IPS DF 19.7 (cell line): ENCODE measurements at places on chromosomes 7 and 10.

DNA sequence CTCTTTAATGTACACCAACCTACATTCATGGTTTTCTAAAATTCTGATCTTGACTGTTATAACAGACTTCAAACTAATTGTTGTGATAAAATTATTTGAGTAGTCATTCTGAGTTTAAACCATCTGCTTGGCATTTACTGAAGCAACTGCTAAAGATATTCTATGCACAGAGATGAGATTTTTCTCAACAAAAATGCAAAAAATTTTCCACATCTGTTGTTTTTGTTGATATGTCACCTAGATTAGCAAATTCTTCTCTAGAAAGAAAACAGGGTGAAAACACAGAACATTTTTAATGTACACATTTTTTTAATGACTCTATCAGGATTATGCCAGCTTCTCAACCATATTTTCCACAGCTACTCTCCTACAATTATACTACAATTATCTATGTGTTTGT is 42.7 kb downstream of the ARHGAP12 start:
- no peak for DNase-seq

DNA sequence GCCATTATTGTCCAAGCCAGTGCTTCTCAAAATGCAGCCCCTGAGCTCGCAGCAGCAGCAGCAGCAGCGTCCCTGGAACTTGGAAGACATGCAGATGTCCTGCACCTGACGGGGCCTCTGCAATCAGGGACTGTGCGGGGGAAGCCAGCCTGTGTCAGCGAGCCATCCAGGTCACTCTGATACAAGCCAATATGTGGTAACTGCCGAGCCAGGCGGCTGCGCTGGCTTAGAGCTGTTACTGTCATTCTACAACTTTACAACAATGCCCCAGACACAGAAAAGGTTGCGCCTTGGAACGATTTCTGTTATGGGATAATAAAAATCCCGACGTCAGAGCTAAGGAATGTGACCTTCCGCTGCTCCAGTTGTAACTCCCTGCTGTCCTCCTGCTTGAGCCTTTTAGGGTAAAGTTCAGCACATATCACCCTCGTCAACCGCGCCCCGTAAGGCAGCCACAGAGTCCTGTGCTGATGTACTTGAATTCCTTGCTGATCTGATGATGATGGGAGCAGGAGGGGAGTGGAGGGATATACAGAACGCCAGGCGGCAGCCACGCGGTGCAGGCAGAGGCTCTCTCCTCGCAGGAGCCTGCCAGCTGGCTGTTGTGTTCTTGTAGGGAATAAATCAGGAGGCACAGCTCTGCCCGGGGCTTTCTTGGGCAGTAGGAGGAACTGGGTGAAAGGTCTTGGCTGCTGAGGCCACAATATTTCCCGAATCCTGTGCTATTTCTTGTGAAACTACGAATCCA is 20.0 kb upstream of the CRYGN start:
- DNase-seq, result no peak

DNA sequence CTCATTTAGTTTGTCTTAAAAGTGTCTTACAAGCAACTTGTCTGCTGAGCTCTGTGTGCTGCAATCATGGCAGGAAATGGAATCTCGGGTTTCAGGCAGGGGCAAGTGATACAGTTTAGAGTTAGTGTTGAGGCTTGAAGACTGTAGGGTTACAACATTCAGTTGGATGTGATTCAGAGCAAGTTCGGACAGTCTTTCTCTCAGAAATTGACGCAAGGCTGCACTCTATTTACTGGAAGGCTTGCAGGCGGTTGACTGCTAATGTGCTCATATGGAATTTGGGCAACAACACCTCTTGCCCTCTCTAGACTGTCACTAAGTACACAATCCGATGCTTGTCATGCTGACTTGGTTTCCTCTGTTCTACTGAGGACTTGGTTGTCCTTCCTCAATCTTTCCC is 161.7 kb upstream of the BMPER start:
- no peak for DNase-seq

DNA sequence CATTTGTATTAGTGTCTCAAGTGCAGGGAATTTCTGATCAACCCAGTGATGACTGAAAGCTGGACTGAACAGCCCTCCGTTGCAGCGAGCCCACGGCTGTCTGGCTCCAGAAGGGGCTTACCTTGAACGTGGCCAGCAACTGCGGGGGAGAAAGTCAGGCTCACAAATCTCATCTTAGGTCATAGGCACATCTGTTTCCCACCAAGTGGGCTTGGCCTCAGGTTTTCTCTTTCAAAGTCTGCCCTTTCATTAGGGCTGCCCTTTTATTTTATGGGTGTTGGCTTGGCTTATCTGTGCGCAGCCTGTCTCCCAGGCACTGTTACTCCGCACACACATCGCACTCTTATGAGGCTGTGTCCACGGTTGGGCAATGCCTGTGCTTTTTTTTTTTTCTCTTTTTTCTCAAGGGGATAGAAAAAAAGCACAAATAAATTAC is 178.0 kb downstream of the JCAD start:
- no peak for DNase-seq

GRCh38 chr10:77533887-77534278 is 103.7 kb downstream of the KCNMA1 start:
- no peak for DNase-seq

- DNase-seq, result no peak
Measured at GRCh38 chr7:115293628-115294240, 371.8 kb downstream of the MDFIC start.

GRCh38 chr7:48042216-48042615 is 6.9 kb downstream of the C7orf57 start:
- DNase-seq, result no peak
